Renal cortical epithelial cell (primary cell): ENCODE measurements at places on chromosomes 16 and 17. TPM values are rescaled to one million over a fixed set of nuclear protein-coding genes. Genes with fewer than 3 reads are reported as not detected.

The SEPTIN1 gene
- total RNA-seq = 0.25 TPM in 1 of 2 replicates, not detected in the other

The RNF227 gene
- total RNA-seq = 1.0 and 4.7 TPM in 2 replicates

The UTS2R gene
- 0.10 TPM in 1 of 2 replicates, not detected in the other for total RNA-seq

The DCAKD gene
- total RNA-seq = 22.4 and 50.2 TPM in 2 replicates

The MT4 gene
- not detected in 2 replicates for total RNA-seq
